ENCODE measurements at places on chromosomes 4 and X. TPM values are rescaled to one million over a fixed set of nuclear protein-coding genes. Genes with fewer than 3 reads are reported as not detected.
A peak's percentile ranks its signal among the peaks of the same experiment; 100 is the strongest.

Gene USP17L27
- not detected for polyA plus RNA-seq

Gene CLDN22
- not detected for polyA plus RNA-seq

GRCh38 chr4:183241322-183241640, 78.8 kb downstream of the CLDN22 start:
- no peak for DNase-seq

- no peak for DNase-seq
Observed at GRCh38 chrX:44223150-44223549, 120.3 kb downstream of the EFHC2 start.

DNA sequence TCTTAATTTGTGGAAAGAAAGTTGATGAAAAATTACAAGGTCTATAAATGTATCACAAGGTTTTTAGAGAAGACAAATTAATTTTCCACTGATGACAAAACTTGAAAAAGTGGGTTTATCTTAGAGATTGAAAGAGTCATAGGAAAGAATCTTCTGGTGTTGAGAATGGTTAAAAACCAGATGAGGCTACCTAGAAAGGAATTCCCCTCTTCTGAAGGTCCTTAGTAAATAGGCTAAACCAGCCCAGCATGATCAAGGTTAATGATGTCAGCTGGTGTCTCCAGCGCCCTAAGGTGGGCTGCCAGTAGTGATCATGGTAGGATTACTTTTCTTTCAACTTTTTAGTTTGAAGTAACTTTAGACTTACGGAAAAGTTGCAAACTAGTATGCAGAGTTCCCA, 71.8 kb upstream of the PGRMC2 start:
- DNase-seq = no peak

DNA sequence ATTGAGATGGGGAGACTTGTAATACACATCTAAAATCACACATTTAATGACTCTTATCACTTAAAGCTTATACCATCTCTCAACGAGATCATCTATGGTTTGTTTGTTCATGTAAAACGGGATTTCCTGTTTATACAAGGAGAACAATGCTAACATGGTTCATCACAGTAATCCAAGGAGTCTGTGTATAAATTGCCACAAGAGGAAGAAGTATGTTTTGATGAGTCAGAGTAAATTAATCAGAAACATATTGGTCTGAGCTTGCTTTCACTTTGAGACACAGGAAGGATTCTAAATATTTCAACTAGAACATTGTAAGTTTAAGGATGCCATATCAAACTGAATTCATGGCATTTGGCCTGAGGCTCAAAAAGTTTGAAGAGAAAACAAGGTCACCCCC, 594.1 kb downstream of the GLUD2 start:
- no peak for DNase-seq

- no peak for DNase-seq
Observed at GRCh38 chr4:173121076-173121561, 47.5 kb upstream of the GALNT7 start.

DNA sequence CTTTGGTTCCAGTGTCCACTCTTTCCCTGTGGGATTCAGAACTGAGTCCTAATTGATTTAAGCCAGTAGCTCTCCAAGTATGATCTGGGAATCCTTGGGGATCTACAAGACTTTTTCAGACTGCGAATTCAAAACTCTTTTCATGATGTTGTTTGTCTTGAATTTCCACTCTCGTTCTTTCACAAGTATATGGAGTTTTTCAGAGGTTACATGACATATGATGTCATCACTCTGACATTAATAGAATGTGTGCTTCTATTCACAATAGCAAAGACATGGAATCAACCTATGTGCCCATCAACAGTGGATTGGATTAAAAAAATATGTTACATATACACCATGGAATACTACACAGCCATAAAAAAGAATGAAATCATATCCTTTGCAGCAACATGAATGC, 23.2 kb upstream of the TSR2 start:
- DNase-seq = no peak

GRCh38 chr4:178385481-178385880, 943.2 kb upstream of the AGA start:
- no peak for DNase-seq

- peak; percentile 5 for DNase-seq
Observed at GRCh38 chrX:54397113-54397512, 39.3 kb upstream of the WNK3 start.

DNA sequence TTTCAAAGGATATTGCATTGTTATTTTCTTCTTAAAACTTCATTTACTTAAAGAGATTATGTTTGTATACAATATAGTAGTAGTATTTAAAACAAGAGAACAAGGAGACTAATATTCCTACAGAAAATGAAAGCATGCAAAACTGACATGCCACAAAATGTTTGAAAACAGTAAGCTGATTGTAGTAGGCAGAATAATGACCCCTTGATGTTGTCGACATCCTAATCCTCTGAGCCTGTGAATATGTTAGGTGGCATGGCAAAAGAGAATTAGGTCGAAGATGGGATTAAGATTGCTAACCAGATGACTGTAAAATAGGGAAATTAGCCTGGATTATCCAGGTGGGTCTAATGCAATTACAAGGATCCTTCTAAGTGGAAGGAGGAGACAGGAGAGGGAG, 522.2 kb upstream of the NR3C2 start:
- no peak for DNase-seq
